ENCODE measurements at places on chromosomes 5 and 9. TPM values are rescaled to one million over a fixed set of nuclear protein-coding genes. Genes with fewer than 3 reads are reported as not detected.

DNA sequence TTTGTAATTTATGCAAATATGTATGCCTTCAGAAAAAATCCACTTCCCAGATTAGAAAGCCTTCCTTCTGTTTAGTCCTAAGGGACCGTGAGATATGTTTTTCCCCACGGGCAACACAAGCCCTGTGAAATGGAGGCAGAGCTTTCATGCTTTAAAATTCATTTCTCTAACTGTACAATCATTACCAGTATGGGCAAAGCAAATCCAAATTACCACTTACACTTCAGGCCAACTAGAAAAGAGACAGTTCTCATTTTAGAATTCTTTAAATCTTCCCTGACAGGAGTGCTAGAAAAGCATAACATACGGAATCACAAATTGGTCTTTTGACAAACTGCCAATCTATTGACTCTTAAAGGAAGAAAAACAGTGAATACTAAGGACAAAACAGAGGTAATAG is 20.5 kb upstream of the TNPO1 start:
- DNase-seq, result no peak

- DNase-seq, result no peak
Measured at GRCh38 chr9:129412814-129413536, 207.9 kb downstream of the C9orf50 start.

DNA sequence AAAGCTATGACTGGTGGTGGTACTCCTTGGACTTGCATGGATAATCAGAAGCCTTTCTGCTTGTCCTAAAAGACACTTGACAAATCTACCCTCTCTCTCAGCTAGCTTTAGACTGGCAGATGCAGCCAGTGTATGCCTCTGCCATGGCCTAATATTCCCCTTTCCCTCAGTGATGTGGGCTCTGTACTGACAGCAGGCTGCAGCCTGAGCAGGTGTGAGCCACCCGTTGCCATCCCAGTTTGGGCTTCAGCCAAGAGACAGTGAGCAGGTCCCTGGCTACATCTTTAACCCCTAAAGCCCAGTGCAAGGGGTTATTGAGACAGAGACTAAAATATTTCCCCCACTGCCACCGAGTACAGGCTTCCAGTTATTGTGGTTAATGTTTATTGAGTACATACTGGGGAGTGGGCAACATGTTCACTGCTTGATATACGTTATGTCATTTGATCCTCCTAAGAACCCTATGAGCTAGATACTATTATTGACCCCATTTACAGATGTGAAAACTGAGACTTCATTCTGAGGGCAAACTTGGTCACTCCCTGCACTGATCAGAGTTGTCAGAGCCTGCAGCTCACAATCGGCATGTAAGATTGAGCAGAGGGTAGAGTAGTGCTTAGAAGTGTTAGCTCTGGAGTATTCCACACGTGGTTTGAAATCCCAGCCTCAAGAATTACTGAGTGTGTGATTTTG is 254.2 kb downstream of the ARHGAP26 start:
- no peak for DNase-seq

- no peak for DNase-seq
Measured at GRCh38 chr5:58040044-58040443, 419.8 kb downstream of the PLK2 start.

The OR1L8 gene
- not detected for total RNA-seq

The BAAT gene
- not detected for total RNA-seq
